ENCODE measurements at places on chromosomes 11 and 22. TPM values are rescaled to one million over a fixed set of nuclear protein-coding genes. Genes with fewer than 3 reads are reported as not detected.

GRCh38 chr11:65615950-65616574 lies 486 bp downstream of the PCNX3 start:
- DNase-seq = peak; percentile 59

DNA sequence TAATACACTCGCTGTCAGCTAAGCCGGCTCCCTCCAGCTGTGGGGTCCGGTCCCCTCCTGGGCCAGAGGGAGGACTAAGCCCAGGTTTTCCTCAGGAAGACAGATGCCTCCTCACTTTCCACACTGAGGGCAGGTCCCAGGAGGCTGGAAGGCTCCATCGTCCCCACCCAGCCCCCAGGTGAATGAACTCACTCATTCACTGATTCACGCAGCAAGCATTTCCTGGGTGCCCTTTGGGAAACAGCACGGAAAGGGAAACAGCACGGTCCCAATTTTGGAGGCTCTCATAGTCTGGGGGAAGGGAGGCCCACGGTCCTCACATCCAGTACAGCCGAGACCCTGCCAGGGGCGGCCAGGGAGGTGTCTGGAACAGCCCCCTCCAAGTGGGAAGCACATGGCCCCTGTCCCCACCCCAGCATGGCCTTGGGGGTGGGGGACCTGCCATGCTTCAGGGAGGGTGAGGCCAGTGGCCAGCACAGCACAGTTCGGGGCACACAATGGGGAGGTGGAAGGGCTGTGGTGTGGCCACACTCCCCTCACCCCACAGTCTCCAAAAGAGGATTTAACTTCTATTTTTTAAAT lies 9.3 kb upstream of the TH start:
- DNase-seq = no peak

DNA sequence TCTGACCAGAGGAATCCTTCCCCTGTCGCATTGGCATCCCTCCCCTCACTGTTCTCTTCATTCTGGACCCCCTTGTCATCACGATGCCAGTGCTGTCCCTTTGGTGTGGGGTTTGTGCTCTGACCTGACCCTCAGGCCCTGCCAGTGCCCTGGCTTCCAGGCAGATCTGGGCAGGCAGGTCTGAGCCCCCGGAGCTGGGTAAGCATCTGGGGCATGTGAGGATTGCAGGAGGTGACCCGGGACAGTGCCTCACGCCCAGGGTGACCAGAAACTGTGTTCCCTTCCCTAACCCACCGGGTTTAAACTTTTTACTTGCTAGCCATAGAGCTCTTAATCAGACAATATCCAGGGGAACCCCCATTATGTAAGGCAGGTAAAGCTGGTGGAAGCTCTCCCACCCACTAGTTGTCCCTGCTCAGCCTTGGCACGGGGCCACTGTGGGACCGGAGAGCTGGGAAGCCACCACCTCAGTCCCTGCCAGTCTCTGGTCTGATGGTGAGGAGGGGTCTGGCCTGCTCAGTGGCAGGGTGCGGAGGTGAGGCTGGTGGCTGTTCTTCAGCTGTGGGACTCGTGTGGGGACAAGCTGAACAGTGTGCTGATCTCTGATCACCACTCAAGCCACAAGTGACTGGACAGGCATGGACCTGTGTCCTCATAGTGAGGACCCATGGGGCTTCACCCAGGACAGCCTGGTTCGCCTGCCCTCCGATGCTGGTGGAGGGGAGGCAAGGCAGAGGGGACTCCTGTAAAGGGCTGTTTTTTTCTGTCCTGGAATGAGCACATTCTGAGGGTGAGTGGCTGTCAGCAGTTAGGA lies 38.0 kb downstream of the BCR start:
- DNase-seq = no peak

TRPM5 gene
- not detected for total RNA-seq

PAMR1 gene
- total RNA-seq = not detected

GRCh38 chr11:10797001-10797400 lies 11.7 kb downstream of the EIF4G2 start:
- no peak for DNase-seq

DDTL gene
- total RNA-seq = 4.1 TPM

RPLP2 gene
- 1,381 TPM for total RNA-seq

DNA sequence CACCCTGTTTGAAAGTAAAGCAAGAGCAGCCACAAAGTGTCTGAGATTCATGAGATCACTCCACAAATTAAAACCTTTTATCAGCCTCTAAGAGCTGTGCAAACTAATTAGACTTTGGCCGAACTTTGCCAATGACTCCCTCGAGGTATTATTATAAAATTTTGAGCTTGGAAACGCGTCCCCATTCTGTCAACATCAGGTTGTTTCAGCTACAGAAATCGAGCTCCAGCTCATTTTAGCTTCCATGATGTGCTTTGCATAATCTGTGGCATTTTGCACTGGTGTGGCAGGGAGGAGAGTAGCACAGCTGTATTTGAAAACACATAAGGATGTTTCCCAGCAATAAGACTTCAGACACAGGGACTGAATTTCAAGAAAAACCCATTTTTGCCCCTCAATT lies 872.2 kb downstream of the NTM start:
- DNase-seq = no peak

GRCh38 chr22:27388090-27388600 lies 413.4 kb downstream of the MN1 start:
- DNase-seq = no peak

GRCh38 chr22:45504373-45505341 lies 2.0 kb downstream of the FBLN1 start:
- DNase-seq = no peak

DNA sequence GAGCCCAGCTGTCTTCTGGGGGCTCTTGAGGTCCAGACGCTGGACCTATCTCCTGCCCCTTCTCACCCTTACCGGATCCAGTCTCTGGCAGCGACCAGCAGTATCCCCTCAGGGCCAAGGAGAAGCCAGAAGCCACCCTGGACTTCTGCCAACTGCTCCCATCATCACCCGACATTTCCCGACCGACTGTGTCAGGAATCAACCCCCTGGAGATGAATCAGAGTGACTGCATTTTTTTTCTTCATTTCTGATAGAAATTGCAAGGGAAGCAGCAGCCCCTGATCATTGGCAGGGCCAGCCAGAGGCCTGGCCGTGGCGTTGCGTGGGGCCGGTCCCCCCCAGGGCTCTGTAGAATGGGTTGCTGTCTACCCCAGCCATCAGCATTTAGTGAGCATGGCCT lies 5.2 kb upstream of the LIF start:
- peak; percentile 49 for DNase-seq

GRCh38 chr11:72389116-72389515 lies 45.2 kb downstream of the CLPB start:
- DNase-seq = no peak

GRCh38 chr11:45646275-45646927 lies 19.0 kb downstream of the CHST1 start:
- DNase-seq = no peak

DNA sequence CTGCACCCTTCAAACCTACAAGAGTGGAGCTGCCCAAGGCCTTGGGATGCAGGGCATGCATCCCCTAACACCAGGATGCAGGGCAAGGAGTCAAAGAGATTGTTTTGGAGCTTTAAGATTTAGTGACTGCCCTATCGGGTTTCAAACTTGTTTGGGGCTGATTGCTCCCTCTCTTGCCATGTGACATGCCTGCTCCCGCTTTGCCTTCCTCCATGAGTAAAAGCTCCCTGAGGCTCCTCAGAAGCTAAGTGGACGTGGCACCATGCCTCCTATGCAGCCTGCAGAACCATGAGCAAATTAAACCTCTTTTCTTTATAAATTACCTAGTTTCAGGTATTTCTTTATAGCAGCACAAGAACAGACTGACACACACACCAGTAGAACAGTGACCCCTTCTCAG lies 15.8 kb upstream of the CSF2RB start:
- no peak for DNase-seq

- no peak for DNase-seq
These were observed 19.3 kb upstream of the ARAP1 start for GRCh38 chr11:72771507-72771906.

DNA sequence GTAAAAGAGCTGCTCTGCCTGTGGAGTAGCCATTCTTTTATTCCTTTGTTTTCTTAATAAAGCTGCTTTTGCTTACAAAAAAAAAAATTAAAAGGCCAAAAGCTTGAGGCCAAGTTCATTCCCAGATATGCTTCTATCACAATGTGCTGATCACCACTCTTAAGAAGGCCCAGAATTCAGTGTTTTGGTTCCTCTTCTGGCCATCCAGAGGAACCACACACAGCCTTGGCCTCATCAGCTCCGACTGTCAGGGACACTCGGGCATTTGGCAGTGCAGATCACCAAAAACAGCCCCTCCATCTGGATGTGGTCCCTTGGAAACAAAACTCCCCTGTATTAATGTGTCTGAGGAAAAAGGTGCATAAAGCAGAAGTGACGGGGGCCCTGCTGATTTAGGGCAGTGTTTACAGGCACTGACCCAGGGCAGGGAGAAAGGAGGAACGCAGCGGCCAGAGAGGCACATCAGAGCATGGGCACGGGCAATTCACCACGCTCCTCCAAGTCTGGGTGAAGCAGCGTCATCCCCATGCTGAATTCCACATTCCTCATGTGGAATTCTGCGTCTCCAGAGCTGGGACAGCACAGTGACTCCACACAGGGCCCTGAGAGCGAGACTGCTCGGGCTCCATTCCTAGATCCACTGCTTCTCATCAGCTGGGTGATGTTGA lies 17.7 kb downstream of the POLDIP3 start:
- DNase-seq = no peak

DNA sequence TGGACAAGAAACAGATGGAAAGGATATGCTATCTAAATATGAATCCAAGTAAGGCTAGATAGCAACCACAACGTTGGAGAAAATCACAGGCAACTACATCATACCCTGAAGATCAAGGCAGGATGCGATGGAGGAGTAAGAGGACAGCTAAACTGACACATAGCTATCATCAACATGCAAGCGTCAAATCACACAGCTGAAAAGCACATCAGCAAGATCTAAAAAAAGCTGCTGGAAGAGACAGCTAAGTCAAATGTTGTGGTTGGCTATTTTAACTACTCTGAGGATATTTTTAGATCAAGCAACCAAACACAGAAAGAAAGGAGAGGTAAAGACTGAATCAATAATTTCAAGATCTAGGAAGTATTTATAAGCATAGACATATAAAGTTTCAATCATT lies 466.9 kb downstream of the BRD1 start:
- DNase-seq = no peak

- no peak for DNase-seq
These were observed 78.5 kb upstream of the NCAM1 start for GRCh38 chr11:112882494-112883381.

C22orf42 gene
- not detected for total RNA-seq

DNA sequence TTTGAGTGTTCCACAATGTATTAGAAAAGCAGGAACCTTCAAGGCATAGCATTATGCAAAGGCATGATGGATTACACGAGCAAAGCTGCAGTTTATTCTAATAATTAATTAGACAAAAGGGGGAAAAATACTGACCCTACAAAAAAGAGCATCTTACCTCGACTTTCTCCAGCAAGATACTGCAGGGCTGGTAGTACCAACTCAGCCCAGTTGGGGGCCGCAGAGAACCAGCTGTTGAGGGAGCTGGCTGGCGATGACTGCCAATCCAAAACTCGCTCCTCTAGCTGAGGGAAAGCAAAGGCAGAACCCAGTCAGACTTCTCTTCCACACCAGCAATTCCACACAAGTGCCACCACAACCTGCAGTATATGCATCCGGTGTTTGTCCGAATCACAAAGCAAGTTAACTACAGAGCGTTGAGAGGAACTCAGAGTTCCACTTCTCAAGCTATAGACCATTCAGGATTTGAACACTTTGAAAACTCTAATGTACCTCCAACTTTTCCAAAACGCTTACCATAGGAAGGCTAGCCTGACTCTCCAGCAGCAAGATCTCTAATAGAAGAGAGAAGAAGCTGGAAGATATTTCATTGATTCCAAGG lies 13.7 kb downstream of the NFRKB start:
- peak; percentile 58 for DNase-seq

GRCh38 chr22:32199341-32199740 lies 5.5 kb downstream of the RFPL2 start:
- no peak for DNase-seq

DNA sequence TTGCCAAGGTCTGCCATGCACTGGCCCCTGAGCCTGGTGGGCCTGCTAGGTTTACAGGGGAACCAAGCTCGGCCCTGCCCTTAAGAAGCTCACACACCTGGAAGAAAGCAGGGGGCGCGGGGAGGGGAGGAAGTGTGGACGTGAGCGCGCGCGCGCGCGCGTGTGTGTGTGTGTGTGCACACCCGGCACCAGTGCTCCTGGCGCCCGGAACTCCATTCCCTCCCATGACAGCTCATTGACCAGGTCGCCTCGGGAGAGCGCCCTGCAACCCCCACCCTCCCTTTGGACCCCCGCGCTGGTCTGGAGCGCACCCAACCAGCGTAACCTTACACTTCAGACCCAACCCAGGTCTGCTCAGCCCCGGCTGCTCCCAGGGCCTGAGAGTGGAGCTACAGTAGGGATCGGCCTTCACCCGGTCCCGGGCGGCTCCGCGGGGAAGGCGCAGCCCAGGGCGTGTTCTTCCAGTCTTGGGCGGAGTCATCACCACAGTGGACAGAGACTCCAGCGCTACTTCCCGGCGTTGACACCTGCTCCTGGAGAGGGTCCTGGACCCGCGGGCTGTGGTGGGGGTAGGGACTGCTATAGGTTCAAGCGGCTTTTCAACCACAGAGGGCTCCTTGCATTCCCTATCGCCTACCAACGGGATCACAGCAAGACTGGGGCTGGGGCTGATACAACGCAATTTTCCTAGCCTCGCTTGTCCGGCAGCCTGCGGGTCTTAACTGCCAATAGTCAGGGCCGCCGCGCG lies 1.5 kb downstream of the GALNT18 start:
- peak; percentile 62 for DNase-seq

GDPD4 gene
- not detected for total RNA-seq

DNA sequence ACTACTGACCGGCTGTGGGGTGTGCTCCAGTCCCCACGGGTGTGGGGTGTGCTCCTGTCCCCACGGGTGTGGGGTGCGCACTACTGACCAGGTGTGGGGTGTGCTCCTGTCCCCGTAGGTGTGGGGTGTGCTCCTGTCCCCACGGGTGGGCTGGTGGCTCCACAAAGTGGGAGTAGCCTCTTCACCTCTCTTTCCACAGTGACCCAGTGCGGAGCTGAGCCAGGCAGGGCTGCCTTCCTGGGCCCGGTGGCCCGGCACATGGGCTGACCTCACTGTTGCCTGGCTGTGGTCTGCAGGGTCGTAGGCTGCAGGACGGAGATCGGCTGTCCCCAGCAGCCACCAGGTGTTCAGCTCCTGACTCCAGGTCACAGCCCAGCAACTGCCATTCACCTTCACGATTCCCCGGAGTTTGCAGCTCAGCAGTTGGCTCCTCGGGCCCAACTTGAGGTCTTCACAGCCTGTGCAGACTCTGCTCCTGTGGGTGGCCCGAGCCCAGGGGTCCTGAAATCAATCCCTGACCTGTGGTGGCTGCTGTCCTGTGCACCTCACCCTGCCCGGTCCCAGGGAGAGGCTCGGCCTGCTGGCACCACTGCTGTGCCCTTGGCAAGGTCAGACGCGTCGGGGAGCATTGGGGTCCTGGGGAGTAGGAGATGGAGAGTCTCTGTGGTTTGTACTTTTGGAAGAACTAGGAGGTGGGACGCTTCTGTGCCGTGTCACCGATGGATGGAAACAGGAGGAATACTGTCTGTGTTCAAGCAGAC lies 414.3 kb downstream of the TBC1D22A start:
- DNase-seq = no peak

Measured in Calu3 (cell line).